ENCODE measurements at places on chromosomes 13 and 19.

DNA sequence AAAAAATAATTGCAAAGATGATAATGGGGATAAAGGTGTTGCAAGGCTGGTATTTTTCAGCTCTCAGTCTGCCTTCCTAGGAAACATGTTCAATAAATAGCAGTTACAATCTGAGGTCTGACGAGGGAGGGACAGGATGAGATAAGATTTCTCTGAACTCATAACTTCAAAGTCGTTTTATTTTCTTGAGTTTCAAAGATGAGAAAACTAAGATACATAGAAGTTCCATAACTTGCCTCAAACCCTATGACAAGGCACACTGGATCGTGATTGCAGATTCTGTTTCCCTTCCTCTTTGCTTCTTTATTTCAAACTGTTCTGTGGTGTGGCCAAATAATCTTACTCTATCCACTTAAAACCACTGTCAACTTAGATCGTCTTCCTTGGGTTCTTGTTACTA lies 327.2 kb downstream of the GPC5 start:
- no peak for DNase-seq

GRCh38 chr19:43687660-43687997 lies 17.7 kb upstream of the PLAUR start:
- DNase-seq = no peak

DNA sequence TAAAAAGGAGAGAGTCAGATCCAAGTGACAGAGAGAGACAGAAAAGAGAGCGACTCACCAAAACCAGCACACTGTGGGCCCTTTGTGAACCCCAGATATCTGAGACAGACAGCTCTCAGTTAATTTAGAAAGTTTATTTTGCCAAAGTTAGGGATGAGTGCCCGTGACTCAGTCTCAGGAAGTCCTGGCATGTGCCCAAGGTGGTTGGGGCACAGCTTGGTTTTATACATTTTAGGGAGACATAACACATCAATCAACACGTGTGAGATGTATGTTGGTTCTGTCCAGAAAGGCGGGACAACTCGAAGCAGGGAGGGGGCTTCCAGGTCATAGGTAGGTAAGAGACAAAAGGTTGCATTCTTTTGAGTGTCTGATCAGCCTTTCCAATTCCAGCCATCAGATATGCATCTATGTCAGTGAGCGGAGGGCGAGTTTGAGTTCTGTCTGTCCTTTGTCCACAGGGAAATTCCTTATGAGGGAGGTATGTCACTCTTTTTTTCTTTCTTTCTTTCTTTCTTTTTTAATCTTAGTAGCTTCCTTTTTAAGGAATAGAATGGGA lies 37.2 kb upstream of the ATP11A start:
- DNase-seq = no peak

- no peak for DNase-seq
Observed at GRCh38 chr13:112457485-112457884, 81.3 kb downstream of the SPACA7 start.

DNA sequence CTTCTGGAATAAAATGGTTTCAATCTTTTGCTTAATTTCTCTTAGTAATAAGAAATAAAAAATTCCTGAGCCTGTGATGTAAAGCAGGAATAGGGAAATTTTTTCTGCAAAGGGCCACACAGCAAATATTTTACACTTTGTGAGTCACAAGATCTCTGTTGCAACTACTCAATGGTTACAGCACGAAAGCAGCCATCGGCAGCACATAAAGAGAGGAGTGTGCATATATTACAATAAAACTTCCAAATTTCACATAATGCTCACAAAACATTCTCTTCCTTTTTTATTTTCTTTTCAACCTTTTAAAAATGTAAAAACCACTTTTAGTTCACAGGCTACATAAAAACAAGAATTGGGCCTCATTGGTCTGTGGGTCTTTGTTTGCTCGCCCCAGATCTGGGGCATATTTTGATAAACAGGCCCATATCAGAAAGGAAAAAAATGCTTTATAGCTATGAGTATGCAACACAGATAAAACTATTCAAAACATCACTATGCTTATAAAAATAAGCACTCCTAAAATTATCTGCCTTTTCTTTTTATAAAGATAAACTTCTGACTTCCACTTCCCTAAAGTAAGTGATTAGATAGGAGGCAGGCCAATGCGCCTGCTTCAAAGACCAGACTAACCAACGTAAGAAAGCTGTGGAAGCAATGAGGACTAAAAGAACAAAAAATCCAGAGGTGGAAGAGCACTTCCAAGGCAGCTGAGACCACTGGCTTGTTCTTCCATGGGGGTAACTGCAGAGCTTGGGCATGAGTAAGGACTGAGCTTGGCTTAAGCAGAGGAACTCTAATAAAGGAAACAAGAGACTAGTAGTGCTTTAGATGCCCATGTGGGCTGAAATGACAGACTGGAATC lies 26.5 kb downstream of the MYCBP2 start:
- no peak for DNase-seq

GRCh38 chr19:53849237-53849676 lies 18.4 kb upstream of the MYADM start:
- no peak for DNase-seq

DNA sequence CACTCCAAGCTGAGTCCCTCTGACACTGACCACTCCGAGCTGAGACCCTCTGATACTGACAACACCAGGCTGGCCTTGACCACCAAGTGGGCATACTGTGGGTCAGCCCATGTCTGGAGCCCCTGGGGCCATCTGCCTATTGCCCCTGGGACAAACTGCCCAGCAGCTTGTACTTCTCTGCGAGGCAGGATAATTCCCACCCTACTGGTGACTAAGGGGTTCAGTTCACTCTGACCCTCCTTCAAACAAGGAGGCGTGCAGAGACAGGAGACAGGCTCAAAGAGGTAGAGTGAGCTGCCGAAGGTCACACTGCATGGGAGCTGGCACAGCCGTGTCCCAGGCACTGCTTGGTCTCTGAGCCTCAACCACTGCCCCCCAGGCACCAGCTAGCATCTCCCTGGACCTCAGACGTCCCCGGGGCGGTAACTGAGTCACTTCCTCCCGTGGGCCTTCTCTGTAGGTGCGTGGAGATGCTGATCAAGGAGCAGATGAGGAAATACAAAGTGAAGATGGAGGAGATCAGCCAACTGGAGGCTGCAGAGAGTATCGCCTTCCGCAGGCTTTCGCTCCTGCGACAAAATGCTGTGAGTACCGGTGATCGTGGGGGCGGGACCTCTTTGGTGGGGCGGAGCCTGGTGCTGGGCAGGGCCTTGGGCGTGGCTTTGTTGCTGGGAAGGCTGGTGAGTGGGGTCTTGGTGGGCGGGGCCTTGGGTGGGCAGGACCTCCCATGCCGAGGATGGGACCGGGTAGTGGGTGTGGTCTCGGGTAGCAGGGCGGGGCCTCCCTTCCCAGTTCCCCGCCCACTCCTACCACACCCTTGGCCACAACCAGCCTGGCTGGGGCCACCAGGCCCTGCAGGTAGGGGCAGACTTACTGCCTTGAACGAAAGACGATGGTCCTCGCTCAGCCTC lies 5.8 kb upstream of the USE1 start:
- no peak for DNase-seq

DNA sequence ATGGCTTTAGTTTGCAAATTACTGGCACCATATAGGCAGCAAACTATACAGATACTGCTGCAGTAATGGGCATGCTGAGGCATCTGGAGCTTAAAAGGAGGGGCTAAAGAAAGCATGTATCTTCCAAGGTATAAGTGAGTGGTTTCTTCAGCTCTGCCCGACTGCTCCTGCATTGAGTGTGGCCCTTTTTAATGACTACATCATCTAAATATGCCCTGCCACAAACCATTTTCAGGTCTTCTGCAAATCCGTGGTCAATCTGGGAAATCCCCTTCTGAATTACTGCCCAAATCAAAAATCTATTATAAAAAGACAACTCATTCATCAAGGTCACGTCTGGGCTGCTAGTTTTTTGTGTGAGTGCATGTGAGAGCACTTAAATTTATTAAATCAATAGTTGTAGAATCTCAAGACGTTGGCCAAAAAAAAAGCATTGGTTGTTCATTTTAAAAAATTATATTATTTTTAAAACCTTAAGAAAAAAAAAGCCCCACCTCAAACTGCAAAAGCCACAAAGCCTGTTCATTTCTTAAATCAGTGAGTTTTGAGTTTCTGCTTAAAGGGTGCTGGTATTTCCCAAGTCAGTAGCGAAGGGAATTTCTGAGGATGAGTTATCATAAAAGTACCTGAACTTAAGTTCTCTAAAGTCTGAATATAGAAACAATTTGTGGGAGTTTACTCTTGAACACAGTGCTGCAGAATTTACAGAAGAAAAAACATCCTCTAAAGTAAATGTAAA lies 16.3 kb downstream of the LCP1 start:
- DNase-seq = no peak

GRCh38 chr13:27283906-27284493 lies 13.4 kb downstream of the RASL11A start:
- no peak for DNase-seq

DNA sequence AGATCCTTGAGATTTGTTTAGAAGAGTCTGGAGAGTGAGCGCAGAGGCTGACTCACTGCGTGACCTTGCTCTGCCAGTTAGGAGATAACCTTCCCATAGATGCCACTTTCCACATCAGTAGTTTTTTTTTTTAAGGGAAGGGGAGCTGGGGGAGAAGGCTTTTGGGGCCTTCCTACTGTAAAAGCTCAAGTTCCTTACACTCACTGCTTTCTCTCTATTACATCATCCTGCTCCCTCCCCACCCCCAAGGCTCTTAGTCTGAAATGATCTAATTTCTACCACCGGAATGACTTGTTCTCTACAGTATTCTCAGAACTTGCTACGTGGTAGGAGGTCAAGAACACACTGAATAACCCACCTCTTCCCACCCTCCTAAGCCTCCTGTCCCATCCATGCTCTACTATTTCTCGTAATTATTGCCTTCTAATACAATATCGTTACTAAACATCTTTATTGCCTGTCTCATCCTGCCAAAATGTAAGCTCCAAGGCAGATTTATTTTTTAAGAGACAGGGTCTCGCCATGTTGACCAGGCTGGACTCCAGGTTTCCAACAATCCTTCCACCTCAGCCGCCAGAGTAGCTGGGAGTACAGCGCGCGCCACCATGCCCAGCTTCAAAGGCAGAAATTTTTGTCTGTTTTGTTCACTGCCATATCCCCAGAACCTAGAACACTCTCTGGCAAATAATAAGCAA lies 1.2 kb downstream of the LONP1 start:
- DNase-seq = no peak

- DNase-seq = no peak
Observed at GRCh38 chr19:9937001-9937411, 691 bp upstream of the OLFM2 start.

- no peak for DNase-seq
Observed at GRCh38 chr19:4638317-4638716, 999 bp upstream of the TNFAIP8L1 start.

- DNase-seq = no peak
Observed at GRCh38 chr19:44164327-44164672, 600 bp upstream of the ZNF226 start.

GRCh38 chr13:99862244-99862643 lies 109.3 kb downstream of the ZIC5 start:
- no peak for DNase-seq

GRCh38 chr13:46757640-46758039 lies 39.3 kb downstream of the ESD start:
- DNase-seq = no peak

GRCh38 chr13:111474136-111475002 lies 153.9 kb downstream of the TEX29 start:
- no peak for DNase-seq

GRCh38 chr19:5615756-5616327 lies 6.7 kb downstream of the SAFB2 start:
- no peak for DNase-seq

- DNase-seq = no peak
Observed at GRCh38 chr13:108789476-108789875, 160.1 kb downstream of the MYO16 start.

GRCh38 chr19:18298601-18299000 lies 17.2 kb upstream of the JUND start:
- DNase-seq = no peak

DNA sequence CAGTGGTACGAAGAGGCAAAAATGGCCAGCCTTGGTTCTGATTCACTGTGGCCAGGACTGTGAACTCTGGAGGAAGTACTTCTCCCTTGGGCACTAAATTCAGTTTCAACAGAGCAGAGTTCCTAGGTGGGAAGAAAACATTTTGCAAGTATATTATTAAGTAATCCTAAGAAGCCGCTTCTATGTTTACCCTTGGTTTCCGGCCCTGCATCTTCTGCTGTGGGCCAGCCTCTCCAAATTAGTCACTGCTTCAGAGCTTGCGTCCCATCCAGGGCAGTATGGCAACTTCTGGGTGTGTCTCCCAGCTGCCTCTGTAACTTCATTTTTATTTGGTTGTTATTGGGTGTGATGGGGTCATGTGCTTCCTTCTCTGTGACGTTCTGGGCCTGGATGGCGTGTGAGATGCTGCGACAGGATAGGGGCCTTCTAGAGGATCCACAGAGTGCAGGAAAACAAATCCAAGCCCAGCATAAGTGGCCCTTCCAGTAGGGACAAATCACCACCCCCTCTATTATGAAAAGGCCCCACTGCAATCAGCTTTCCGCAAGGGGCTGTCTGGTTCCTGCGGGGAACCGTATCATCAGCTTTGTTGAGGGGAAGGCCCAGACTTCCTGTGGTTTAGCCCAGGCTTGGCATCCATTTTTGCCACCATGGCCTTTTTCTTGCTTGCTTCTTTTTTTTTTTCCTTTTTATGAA lies 55.1 kb upstream of the C1QTNF9 start:
- no peak for DNase-seq

DNA sequence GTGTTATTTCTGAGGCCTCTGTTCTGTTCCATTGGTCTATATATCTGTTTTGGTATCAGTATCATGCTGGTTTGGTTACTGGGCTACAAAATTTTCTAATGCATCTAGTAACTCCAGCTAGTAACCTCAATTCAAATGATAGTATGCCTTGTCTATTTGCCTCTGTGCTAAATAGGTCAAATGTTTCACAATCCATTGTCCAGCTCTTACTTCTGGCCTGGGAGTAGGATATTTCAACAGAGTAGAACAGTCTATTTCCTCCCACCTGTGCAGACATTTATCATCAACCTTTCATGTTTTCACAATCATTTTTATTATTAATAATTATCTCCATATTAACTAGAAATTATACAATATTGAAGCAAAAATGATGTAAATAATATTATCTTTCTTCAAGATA lies 18.1 kb upstream of the NDFIP2 start:
- no peak for DNase-seq

- no peak for DNase-seq
Observed at GRCh38 chr19:45472563-45473366, 5.0 kb downstream of the FOSB start.

GRCh38 chr19:23771761-23772674 lies 13.3 kb upstream of the ZNF681 start:
- no peak for DNase-seq

GRCh38 chr19:7595466-7596133 lies at the start of gene CAMSAP3:
Gene CAMSAP3, plus strand, starts transcription at chr19:7595863. Its CDS starts 140 bp downstream, at chr19:7596003.
- DNase-seq = no peak

- no peak for DNase-seq
Observed at GRCh38 chr13:71876648-71877255, 9.7 kb upstream of the DACH1 start.

GRCh38 chr13:67880916-67881315 lies 650.8 kb upstream of the PCDH9 start:
- DNase-seq = no peak

DNA sequence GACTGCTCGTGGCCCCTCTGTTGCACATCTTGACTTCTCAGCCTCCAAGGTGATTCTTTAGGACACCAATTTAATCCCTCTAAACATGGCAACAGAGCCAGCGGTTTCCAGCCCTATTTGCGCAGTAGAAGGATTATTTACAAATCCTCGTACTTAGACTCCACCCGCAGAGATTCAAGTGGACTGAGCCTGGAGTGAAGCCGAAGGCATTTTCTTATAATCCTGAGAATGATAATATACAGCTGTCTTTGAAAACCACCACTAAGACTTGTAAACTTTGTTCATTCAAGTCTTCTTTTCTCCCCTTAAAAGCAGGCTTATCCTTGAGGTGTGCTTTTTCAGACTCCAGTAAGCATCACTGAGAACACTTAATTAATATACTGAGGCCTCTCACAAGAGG lies 4.8 kb upstream of the DPRX start:
- DNase-seq = no peak

Measured in DMS 273 treated with DMSO at 0.1 percent for 48 hours (cell line).